ENCODE measurements at places on chromosomes 6 and 20.

DNA sequence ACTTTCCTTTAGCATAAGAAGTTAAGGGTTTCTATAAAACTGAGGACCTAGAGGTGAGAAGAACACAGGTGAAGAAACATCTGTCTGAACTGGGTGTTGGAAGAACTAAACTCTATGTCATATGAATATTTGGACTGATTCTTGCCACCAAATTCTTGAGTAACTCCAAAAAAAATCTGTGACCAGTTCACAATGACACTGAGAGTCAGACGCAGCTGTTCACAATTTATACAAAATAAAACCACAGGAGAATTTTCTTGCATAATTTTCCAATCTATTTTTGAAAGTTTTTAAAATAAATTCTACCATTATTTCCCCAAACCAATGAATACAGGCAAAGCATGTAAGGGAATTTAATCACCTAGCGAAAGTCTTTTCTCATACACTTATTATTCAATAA is 148.1 kb upstream of the TCF21 start:
- DNase-seq: no peak

- no peak for DNase-seq
Measured at GRCh38 chr6:8639928-8640649, 204.7 kb upstream of the SLC35B3 start.

GRCh38 chr20:20815711-20816455 is 103.4 kb upstream of the RALGAPA2 start:
- no peak for DNase-seq

DNA sequence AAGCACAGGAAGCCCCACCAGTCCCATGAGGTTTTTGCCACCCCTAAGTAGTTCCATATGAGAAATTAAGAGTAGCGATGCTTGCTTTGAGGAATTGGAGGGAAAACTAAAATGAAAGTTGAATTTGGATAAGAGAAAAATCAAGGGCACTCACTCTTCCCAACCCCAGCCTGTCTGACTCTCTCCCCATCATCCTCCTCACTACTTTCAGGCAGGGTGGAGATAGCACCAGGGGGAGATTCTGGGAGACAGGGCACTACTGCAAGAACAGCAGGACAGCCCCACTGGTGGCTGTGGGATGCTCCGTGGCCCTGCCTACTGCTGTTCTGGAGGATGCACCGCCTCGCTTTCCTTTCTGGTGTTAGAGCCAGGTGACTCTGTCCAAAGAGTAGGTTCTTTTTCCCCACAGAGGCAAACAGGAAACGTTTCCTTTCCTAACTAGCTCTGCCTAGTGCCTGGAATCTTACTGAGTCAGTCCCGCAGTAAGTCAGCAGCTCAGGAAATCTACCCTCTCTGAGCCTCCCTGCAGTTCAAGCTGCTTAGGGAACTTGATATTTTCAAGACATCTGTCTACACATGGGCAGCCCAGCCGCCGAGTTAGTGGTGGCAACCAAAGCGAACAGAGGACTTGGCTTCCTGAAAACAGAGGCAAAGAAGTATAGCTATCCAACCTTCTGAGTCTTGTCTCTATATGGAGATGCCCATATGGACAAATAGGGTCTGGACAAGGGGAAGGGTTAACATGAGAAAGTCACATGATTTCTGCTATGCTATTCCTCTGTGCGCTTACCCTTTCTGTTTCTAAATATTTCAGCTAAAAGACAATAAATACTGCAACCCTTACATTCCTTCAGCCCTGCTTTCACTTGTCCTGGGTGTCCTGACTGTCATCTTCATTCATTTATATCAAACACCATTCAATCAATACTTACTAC is 11.4 kb downstream of the HLA-E start:
- no peak for DNase-seq

DNA sequence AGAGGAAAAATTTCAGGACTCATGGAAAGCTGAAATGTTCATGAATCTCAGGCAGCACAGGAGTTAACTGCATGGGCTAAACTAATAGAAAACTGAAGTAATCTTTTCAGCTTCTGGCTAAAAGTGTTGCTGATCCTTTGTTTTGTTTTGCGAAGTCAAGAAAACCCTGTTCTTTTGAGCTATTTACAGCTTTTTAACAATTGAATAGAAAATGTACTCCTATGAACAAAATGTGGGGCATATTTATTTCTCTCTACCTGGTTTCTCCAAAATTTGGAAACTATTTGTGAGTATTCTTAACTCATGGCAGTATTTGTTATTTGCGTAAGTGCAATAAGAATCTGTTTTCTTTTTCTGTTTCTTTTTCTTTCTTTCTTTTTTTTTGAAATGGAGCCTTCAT is 818.8 kb upstream of the CITED2 start:
- no peak for DNase-seq

- DNase-seq: no peak
Measured at GRCh38 chr6:40879169-40879568, 159.9 kb downstream of the UNC5CL start.

DNA sequence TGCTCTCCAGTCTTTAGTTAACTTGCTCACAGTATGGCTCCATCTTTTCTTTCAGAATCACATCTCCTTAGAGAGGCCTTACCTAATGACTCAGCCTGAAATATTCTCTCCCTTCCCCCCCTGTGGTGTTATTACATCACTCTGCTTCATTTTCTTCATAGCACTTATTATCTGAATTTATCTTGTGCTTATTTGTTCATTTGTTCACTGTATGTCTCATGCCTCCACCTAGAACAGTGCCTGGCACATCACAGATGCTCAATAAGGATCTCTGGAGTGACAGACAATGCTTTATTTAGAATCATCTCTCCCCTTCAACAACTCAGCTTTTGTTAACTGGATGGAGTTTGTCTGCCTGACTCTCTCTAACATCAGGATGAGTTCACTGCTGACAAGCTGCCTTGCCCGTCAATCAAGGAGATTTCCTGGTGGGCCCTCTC is 96.6 kb upstream of the MAN1A1 start:
- DNase-seq: peak; percentile 39

- DNase-seq: no peak
Measured at GRCh38 chr6:75892384-75892783, 143.3 kb downstream of the MYO6 start.

DNA sequence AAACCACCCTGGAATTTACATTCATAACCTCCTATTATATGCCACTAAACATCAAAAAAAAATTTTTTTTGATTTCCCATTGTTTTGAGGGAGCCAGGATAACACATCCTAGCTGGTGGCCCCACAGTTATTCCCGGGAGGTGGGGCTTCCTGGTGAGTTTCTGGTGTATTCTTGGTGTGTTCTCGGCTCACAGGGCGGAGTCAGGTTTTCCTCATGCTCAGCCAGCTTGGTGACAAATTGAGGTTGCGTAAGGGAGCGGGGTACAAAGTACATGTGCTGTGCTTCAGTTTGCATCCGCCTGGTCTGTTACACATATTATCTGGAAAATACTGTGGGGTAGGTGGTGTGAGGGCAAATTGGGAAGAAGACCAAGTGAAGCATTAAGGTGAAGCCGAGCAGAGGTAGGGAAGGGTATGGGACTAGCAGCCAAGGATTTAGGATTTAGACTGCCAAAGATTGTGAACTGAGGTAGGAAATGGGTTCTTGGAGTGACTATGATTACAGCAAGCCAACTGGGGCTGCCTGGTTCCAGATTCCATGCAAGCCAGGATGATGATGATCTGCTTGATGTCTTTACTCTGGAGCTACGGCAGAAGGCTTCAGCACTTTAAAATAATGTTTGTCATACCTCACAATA is 46.2 kb upstream of the EEF1A1 start:
- DNase-seq: peak; percentile 22

DNA sequence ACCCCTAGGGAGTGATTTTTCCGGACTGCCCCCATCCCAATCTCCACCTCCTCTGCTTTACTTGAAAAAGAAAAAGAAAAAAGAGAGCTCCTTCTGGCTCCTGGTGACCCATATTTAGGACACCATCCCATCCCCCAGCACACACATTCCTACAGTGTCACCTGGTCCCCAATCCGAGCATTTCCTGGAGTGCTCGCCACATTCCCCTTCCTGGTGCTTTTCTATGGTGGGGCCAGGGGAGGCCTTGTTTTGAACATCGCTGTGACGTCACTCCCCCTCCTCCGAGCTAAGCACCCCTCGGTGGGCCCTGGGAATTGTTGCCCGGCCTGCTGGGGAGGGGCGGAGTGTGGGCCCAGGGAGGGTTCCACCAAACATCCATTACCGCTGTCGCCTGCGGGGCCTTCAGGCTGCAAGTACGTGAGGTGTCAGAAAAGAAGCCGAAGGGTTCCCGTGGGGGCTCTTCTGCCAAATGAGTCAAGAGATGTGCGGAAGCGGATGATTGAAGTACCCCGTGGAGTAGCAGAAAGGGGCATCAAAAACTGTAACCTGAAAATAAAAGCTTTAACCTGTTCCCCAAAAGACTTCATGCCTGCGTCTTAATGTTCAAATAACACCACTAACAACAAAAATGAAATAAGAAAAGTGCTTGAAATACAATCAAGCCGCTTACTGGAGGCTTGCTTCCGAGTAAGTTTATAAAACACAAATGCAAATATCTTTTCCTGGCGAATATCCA is 2.8 kb upstream of the FOXC1 start:
- no peak for DNase-seq

DNA sequence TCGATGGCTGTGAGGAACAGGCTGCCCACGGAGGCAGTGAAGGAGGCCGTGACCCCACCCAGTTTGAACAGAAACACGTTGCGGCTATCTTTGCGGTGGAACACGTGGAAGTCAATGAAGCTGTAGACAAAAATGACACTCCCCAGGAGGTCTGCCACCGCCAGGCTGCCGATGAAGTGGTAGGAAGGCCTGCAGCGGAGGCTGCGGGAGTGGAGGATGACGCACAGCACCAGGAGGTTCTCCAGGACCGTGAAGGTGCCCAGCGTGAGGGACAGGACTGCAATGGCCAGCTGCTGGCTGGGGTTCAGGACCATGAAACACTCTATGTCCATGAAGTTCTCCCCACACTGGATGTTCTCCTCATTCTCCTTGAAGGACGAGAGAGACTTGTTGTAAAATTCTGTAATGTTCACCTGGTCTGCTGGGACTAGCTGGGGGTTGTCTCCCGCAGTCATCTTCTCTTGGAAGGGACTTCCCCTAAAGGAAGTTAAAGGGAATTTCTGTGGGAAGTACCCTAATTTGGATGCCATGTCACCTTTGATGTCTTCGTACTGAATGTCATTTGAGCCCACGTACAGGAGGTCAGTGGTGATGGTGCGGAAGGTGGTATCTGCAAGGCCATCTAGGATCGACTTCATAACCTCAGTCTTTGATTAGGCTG is 21.4 kb downstream of the CNR1 start:
- DNase-seq: no peak

- no peak for DNase-seq
Measured at GRCh38 chr20:2390951-2391675, 10.4 kb downstream of the TGM6 start.

- no peak for DNase-seq
Measured at GRCh38 chr20:8082025-8082424, 50.0 kb upstream of the PLCB1 start.

All from skeletal muscle cell (primary cell).